Endodermal cell (in vitro differentiated cells): ENCODE measurements at places on chromosomes 16 and 17. TPM values are rescaled to one million over a fixed set of nuclear protein-coding genes. Genes with fewer than 3 reads are reported as not detected.

GRCh38 chr16:26070302-26071100, 378.7 kb downstream of the HS3ST4 start:
- H3K27ac ChIP-seq, result peak overlapping the region; percentile 91
- DNase-seq, result no peak
- H3K4me1 ChIP-seq, result no peaks in the 10 kb centered on the region
- no peak overlapping the region for H3K4me3 ChIP-seq

- H3K36me3 ChIP-seq, result peaks cover 12% of the 10 kb centered on the region
- no peak overlapping the region for H3K27ac ChIP-seq
- no peaks in the 10 kb centered on the region for H3K4me1 ChIP-seq
- H3K4me3 ChIP-seq, result no peak overlapping the region
- no peak for DNase-seq
These were observed 55.8 kb downstream of the NEUROD2 start for GRCh38 chr17:39551879-39552278.

- no peak overlapping the region for H3K27ac ChIP-seq
- DNase-seq, result no peak
- H3K4me1 ChIP-seq, result no peaks in the 10 kb centered on the region
- H3K4me3 ChIP-seq, result no peak overlapping the region
- H3K36me3 ChIP-seq, result no peaks in the 10 kb centered on the region
These were observed 24.4 kb downstream of the SCNN1G start for GRCh38 chr16:23206986-23207385.

GRCh38 chr16:19147126-19147525, 20.9 kb upstream of the SYT17 start:
- H3K36me3 ChIP-seq, result no peaks in the 10 kb centered on the region
- peaks cover 5% of the 10 kb centered on the region for H3K4me1 ChIP-seq
- DNase-seq, result no peak
- H3K27ac ChIP-seq, result no peak overlapping the region
- no peaks in the 10 kb centered on the region for H3K27me3 ChIP-seq
- no peak overlapping the region for H3K4me3 ChIP-seq

DNA sequence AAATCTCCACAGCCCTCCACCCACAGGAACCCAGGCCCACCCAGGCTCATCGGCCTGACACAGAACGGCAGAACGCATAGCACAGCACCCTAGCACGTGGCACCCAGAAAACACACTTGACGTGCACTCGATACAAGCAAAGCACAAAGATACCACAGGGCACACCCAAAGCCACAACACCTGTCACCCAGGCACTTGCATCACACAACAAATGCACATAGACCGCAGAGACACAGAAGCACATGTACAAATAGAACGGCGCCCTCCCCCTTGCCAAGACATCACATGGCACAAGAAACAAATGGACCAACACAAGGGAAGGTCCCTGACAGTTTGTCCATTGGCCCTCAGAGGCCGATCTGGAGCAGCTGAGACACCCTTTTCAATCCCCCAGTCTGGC, 147.7 kb upstream of the WSCD1 start:
- no peak overlapping the region for H3K4me3 ChIP-seq
- DNase-seq, result no peak
- H3K27ac ChIP-seq, result no peak overlapping the region
- H3K27me3 ChIP-seq, result no peaks in the 10 kb centered on the region
- no peaks in the 10 kb centered on the region for H3K4me1 ChIP-seq

Gene C16orf54
- not detected in 3 replicates for total RNA-seq

Gene WIPF2
- 22.2 and 25.3 TPM in 2 replicates for total RNA-seq

DNA sequence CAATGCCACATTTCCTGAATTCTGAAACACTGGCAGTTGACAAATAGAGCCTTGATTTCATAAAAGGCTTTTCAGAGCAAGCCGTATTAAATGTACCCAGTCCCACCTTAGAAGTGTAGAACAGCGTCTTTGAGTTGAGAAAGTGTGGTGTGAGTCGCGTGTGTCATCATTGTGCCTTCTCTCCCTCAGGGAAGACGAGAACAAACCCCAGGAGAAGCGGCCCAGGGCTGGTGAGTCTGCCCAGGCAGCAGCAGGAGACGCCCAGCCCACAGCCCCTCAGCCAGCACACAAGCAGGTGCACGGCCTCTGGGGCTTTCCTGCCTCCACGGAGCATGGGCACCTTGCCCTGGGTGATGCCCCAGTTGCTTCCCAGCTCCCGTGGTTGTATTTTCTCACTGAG, 34.0 kb downstream of the CIBAR2 start:
- no peaks in the 10 kb centered on the region for H3K36me3 ChIP-seq
- no peak overlapping the region for H3K27ac ChIP-seq
- no peak for DNase-seq
- no peak overlapping the region for H3K4me3 ChIP-seq

Gene DNAH9
- total RNA-seq, result 1.2 to 1.7 TPM (median 1.6 TPM) in 3 replicates

GRCh38 chr17:81161972-81162371, 3.3 kb upstream of the PVALEF start:
- H3K27ac ChIP-seq, result no peak overlapping the region
- H3K4me1 ChIP-seq, result no peaks in the 10 kb centered on the region
- H3K27me3 ChIP-seq, result peaks cover 6% of the 10 kb centered on the region
- no peak overlapping the region for H3K4me3 ChIP-seq
- no peaks in the 10 kb centered on the region for H3K36me3 ChIP-seq
- DNase-seq, result no peak

DNA sequence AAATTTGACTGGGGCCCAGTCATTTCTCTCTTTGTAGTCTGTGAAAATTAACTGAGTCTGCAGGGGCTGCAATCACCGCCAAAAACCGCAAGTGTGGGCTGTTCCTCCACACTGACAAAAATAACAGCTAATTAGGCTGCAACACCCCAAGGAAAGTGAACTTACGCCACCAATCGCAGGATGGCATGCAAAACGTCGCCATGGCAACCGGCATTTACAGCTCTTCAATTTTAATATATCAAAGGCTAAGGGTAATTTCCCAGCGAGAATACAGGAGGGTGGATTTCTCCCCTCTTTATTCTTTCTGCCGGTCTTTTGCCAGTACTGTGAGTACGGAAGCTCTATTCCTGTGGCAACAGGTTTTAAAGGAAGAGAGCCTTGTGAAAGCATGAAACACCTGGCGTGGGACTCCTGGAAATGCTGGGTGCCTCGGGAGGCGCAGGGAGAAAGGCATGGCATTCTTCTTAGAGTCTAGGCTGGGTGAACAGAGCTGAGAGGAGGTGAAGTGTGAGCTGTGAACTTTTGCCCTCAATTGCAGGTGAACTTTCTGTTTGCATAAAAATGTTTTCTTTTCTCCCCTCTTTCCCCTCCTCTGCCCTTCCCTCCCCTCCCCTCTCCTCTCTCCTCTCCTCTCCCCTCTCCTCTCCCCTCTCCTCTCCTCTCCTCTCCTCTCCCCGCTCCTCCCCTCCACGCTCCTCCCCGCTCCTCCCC, 399.7 kb downstream of the XYLT1 start:
- DNase-seq, result peak; percentile 50
- H3K27ac ChIP-seq, result peak overlapping the region; percentile 71
- no peak overlapping the region for H3K4me3 ChIP-seq
- H3K36me3 ChIP-seq, result no peaks in the 10 kb centered on the region

Gene MYL4
- total RNA-seq, result 20.0 and 20.8 TPM in 2 replicates

- no peak overlapping the region for H3K27ac ChIP-seq
- DNase-seq, result peak; percentile 58
- no peak overlapping the region for H3K4me3 ChIP-seq
- H3K36me3 ChIP-seq, result no peaks in the 10 kb centered on the region
These were observed 130.3 kb downstream of the IRF8 start for GRCh38 chr16:86029131-86029741.

- H3K4me3 ChIP-seq, result peak overlapping the region; percentile 48
- no peaks in the 10 kb centered on the region for H3K36me3 ChIP-seq
- DNase-seq, result peak; percentile 44
- H3K27me3 ChIP-seq, result no peaks in the 10 kb centered on the region
These were observed 141.6 kb downstream of the KCNJ12 start for GRCh38 chr17:21517538-21518293.

Gene PPP1R1B
- total RNA-seq, result 2.1 and 2.3 TPM in 2 replicates

- H3K36me3 ChIP-seq, result no peaks in the 10 kb centered on the region
- H3K4me1 ChIP-seq, result no peaks in the 10 kb centered on the region
- no peak for DNase-seq
- no peak overlapping the region for H3K4me3 ChIP-seq
These were observed 68.1 kb upstream of the CPHXL start for GRCh38 chr16:75794426-75794825.

- peak; percentile 74 for DNase-seq
- no peaks in the 10 kb centered on the region for H3K36me3 ChIP-seq
- H3K27ac ChIP-seq, result no peak overlapping the region
- H3K4me1 ChIP-seq, result no peaks in the 10 kb centered on the region
These were observed 12.6 kb upstream of the SRRM2 start for GRCh38 chr16:2739625-2740430.

- no peaks in the 10 kb centered on the region for H3K4me1 ChIP-seq
- H3K36me3 ChIP-seq, result no peaks in the 10 kb centered on the region
- peaks cover 31% of the 10 kb centered on the region for H3K27me3 ChIP-seq
These were observed 13.2 kb downstream of the NAGPA start for GRCh38 chr16:5020551-5020950.

Gene RFNG
- total RNA-seq, result 51.2 to 58.2 TPM (median 54.5 TPM) in 3 replicates

GRCh38 chr16:58744497-58744896, 10.4 kb upstream of the GOT2 start:
- DNase-seq, result no peak
- no peaks in the 10 kb centered on the region for H3K36me3 ChIP-seq
- no peaks in the 10 kb centered on the region for H3K4me1 ChIP-seq
- H3K27me3 ChIP-seq, result no peaks in the 10 kb centered on the region

DNA sequence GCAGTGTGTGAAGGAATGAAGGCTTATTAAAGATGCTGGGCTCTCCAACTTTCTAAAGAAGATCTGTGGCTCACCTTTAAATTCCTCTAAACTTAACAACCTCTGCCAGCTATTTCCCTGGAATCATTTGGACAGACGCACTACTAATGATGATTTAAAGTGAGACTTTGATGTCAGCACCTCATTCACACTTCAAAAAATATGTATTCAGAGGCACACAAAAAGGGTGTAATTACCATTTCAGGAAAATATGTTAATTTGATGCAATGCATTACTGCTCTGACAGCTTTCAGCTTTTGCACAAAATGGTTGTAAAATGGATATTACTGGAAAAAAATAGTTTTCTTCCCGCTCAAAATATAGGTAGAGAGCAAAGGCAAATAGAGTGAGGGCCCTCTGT, 423.9 kb upstream of the ASIC2 start:
- no peaks in the 10 kb centered on the region for H3K36me3 ChIP-seq
- H3K27ac ChIP-seq, result no peak overlapping the region
- no peak overlapping the region for H3K4me3 ChIP-seq
- H3K4me1 ChIP-seq, result no peaks in the 10 kb centered on the region

GRCh38 chr16:8733849-8734540, 59.6 kb downstream of the ABAT start:
- H3K4me3 ChIP-seq, result no peak overlapping the region
- H3K27ac ChIP-seq, result no peak overlapping the region
- H3K36me3 ChIP-seq, result no peaks in the 10 kb centered on the region
- H3K27me3 ChIP-seq, result no peaks in the 10 kb centered on the region
- no peaks in the 10 kb centered on the region for H3K4me1 ChIP-seq
- DNase-seq, result peak; percentile 2

DNA sequence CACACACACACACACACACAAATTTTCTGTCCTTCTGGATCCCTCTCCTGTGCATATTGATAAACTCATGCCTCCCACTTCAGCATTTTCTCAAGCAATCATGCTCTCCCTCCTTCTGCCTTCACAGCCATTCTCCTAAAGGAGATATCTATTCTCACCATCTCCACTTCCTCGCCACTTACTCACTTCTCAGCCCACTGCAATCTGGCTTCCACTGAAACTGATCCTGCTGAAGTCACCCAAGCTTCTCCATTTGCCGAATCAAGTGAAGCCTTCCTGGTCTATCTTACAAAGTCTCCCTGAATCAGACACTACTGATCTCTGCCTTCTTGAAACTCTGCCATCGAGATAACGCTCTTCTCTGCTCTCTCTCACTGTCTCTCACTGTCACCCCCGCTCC, 54.0 kb upstream of the GNAO1 start:
- no peaks in the 10 kb centered on the region for H3K36me3 ChIP-seq
- H3K27ac ChIP-seq, result no peak overlapping the region
- no peak overlapping the region for H3K4me3 ChIP-seq
- H3K4me1 ChIP-seq, result no peaks in the 10 kb centered on the region
- no peaks in the 10 kb centered on the region for H3K27me3 ChIP-seq
- no peak for DNase-seq

Gene NTN3
- total RNA-seq, result 0.62 to 1.6 TPM (median 0.63 TPM) in 3 replicates
